Foreskin keratinocyte (primary cell): ENCODE measurements at places on chromosomes 5 and 9. TPM values are rescaled to one million over a fixed set of nuclear protein-coding genes. Genes with fewer than 3 reads are reported as not detected.
A peak's percentile ranks its signal among the peaks of the same experiment; 100 is the strongest.

- DNase-seq, result peak; percentile 21
Observed at GRCh38 chr9:116490321-116490720, 196.8 kb upstream of the TRIM32 start.

Gene PHF2
- total RNA-seq, result 15.4 and 17.9 TPM in 2 replicates

- DNase-seq, result no peak
Observed at GRCh38 chr5:160044967-160045366, 36.0 kb downstream of the TTC1 start.

- DNase-seq, result no peak
Observed at GRCh38 chr9:95077053-95077765, 240.3 kb downstream of the FANCC start.

- DNase-seq, result no peak
Observed at GRCh38 chr9:133575186-133576030, 33.8 kb downstream of the FAM163B start.

Gene TMOD1
- total RNA-seq, result not detected in 2 replicates

DNA sequence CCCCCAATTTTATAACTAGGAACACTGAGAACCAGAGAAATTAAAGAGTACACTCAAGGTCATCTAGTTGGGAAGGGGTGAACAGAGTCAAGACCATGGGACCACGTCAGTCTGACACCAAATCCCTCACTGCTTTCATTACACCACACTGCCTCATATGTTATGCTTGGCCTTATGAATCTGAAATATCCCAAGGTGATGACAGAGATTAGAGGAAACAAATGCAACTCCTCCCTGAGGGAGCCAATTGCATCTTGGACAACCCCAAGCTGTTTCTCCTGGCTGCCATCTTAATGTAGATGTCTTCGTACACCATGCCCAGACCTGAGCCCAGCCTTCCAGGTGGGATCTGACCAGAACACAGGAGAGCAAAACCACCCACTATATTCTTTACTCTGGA, 60.6 kb upstream of the ABCA1 start:
- DNase-seq, result no peak

DNA sequence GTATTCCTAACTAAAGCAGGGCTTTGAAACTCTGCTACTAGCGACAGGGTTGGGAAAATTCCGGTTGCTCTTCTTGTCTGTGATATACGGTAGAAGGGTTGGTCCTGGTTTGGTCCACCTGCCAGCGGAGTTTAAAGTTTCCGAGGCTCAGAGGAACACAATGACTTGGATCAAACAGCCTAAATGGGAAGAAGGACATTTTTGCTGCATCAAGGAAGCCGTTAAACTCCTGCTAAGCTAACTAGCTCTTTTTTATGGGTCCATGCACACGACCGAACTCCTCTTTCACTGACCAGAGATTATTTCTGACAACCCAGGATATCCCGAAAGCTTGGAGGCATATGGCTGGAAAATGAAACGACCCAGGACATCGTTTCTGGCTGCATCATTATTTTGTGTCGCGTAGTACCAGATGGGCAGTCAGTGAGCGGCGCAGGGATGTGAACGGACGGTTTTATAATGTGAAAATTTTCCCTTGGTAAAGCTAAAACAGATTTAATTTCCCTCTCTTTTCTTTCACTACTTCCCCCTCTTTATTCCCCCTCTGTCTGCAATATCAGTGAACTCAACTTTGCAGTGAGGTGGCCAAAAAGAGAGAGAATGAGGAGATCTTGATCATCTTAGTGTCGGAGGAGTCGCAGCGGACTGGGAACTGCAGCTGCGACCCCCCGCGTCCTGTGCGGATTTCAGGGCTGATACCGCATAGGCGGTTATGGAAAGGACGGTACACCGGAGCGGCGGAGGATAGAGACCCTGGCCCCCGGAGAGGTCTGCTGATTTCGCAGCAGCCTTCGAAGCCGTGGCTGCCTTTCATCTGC, at the start of gene LURAP1L:
Gene LURAP1L, plus strand, starts transcription at position 160 of the 818 bp plus-strand sequence. CDS start 696 bp downstream, outside the sequence.
- peak; percentile 54 for DNase-seq

GRCh38 chr5:162474239-162474638, 406.7 kb downstream of the GABRG2 start:
- no peak for DNase-seq
